Stimulated activated CD4-positive, alpha-beta T cell treated with anti-CD3 and anti-CD28 coated beads, Interleukin-12 subunit alpha, Interleukin-12 subunit beta, amount 100 ng/mL, for 24 hours (primary cell): ENCODE measurements at places on chromosomes 3 and 15.

- DNase-seq = no peak
Observed at GRCh38 chr15:65512189-65512588, 5.3 kb downstream of the DPP8 start.

DNA sequence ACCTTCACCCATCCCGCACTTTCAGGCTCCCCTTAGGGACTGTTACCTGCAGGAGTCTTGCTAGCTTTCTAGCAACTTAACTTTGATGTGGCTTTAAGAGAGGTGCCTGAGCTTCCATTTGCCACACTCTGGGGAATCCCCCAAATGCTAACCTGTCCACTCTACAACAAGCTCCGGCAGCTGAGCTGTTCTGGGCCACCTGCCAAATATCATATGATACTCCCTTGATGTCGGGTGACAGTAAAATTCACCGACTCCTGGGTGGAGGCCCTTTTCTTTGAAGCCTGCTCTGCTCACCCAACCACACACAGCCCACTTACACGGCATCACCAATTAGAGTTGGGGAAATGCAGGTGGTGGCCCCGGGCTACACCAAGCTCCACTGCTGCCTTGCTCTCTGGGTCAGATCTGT is 38.0 kb upstream of the XCR1 start:
- peak; percentile 71 for DNase-seq

DNA sequence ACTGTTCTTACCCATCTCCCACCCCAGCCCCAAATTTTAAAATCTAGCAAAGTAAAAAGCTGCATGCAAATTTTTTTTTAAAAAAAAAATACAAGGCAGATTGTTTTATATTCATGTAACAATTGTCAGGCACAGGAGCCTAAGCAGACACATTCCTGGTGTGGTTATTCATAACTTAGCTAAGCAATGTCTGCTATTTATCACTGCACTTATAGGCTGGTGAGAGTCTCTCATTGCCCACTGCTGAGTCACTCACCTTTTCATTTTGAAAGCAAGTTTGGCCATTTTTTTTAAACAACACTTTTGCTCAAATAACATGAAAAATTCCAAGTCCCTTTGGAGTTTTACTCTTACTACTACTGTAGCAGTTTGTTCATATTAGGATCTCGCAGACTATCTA is 413.9 kb downstream of the RBMS3 start:
- no peak for DNase-seq

DNA sequence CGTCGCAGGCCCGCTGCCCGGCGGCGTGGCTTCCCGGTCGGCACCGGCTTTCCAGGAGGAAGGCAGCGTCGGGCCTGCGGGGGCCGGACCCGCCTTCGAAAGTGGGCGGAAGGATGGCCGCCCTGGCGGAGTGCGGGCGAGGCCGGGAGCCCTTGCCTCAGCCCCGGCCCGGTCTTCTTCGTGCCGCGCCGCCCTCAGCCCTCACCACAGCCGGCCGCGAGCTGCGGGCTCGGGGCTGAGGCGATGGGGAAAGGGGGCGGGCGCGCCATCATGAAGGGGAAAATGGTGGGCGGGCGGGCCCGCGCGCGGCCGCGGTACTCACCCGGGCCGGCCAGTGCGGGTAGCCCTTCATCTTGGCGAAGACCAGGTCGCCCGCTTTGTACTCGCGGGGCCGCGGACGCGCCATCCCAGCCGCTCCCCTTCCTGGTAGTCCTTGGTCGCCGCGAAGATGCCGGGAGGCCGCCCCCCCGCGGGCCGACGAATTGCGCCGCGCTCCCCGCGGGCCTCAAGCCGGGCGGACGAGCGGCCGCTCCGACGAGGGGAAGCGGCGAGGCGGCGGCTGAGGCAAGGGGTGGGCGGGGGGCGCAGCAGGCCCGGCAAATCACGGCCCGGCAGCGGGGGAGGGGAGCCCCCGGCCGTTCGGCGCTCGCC is 489 bp downstream of the HDGFL3 start:
- no peak for DNase-seq

- no peak for DNase-seq
Observed at GRCh38 chr3:39378088-39378487, 5.1 kb upstream of the SLC25A38 start.

DNA sequence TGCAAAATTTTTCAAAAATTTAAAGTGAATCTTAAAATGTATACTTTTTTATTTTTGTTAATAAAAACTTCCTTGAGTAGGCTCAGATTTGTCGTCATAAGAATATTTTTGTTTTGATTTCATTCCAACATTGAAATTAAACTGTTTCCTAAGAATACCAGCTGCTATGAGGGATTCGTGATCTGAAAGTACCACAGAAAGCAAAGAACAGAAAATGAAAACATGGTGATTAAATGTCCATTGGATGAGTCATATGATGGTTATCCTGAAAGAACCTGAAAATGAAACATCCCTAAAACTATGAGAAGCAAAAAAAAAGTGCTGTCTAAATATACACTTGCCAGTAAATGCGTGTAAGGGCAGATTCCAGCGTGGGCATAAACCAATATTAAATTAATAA is 143.8 kb downstream of the GMNC start:
- no peak for DNase-seq

- no peak for DNase-seq
Observed at GRCh38 chr3:133303430-133303829, 96.4 kb upstream of the BFSP2 start.

DNA sequence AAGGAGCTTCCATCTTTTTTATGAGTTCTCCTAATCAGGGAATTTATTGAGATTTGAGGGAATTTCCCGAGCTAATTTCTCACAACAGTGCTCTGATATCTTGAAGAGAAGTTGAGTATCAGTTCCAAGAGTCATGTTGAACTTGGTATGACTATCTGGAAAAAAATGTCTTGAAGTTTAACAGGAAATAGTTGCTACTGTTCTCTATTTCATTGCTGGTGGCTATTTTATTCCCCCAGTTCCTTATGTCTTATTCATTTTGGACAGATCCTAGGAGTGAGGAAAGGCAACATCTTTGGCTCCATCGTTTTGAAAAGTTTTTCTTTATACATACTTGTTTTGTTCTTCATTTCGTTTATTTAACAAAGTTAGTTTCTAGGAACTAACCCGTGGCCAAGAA is 307.8 kb upstream of the AGTR1 start:
- no peak for DNase-seq

DNA sequence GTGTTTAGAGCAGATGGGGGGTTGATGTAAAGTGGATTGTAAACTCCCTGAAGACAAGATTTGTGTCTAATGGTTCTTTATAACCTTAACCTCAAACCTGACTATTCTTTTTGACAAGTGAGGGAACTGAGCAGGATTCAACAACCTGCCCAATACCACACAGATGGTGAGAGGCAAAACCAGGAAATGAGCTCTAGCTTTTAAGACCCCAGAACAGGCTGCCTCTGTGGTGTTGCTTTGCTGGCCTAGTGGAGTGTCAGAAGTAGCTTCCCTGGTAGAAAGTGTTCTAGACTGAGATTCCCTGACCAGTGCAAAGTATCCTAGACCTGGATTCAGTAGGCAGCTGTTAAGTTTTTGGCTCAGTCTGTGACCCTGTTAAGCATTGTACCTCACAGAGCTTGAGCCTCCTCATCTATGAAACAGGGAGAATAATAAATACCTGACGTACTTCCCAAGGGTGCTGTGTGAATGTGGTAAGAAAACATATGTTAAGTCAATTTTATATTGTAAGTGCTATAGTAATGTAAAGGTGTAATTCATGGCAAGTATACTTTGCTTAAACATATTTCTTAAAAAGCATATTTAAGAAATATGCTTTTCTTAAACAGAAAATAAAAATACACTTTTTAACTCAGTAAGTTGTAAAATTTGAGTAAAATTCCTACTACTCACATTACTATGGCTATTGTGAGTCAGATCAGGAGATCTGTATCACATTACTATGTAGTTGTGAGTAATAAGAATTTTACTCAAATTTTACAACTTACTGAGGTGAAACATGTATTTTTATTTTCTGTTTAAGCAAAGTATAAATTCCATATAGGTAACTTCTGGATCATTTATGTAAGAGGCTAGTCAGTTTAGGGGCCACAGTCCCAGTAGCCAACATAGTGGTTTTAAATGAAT is 8.8 kb downstream of the GPR87 start:
- no peak for DNase-seq

DNA sequence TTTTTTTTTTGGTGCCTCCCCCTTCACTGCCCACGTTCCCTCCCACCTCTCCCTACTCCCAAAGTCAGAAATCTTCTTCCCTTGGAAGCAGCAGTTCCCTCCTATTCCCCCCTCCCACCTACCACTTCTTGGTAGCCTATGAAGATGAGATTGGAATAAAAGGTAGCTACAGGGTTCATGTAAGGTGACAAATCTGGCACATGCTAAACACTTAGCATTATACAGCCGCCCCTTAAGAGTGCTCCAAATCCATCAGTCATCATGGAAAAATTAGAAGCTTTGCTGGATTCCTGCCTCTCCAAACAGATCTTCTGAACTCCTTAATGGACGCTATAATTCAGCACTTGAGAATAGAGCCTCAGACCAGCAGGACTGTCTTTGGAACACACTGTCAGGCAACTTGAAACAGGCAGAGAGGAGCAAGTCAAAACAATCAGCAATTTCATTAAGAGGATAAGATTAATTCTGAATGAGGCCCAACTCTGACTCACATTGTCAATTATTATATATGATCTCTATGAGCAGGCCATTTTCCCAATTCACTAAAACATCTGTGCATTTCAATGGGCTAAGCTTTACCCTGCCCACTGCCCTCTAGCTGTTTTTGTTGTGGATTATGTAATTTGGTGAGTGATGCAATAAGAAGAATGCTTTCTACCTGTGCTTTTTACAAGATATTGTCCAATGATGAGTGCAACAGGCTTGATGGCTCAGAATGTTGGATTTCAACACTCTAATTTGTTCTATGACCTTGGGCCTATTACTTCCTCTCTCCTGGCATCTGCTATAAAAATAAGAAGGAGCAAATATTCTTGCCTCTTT is 34.6 kb upstream of the SPRED1 start:
- no peak for DNase-seq

- no peak for DNase-seq
Observed at GRCh38 chr3:85475346-85475745, 516.6 kb downstream of the CADM2 start.

DNA sequence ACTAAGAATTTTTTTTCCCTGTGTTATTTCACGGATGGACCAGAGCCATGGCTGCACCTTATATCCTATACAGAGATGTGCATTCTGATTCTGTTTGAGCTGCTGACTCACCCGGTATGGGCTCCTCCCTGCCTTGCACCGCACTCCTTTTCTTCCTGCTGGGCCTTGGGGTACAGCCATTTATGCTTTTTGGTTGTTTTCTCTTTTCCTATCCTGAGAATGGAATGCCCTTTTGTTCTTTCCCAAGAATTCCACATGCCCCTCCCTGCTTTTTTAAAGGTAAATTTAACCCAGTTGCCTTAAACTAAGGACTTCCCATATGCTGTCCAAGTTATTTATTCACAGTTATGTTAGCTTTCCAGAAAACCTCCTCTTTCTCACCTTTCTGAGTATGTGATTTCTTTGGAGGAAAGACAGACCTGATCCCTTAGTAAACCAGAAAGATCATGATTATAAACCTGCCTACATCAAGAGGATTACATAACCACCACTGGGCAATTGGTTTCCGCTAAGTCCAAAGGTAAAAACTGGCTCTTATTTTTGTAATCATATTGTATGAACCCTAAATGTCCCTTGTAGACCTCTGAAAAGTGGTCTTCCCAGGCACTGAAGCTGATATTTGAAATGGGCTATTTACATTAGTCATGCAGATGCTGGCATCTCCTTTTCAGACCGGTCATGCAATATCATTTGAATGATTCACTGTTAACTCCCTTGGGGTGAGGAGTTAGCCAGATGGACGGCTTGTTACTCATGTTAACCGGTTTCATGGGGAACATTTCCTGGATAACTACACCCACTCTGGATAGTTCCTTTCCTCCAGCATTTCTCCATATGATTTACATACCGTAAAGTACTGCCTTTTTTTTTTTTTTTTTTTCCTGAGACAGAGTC is 45.5 kb downstream of the TMOD3 start:
- DNase-seq = no peak

DNA sequence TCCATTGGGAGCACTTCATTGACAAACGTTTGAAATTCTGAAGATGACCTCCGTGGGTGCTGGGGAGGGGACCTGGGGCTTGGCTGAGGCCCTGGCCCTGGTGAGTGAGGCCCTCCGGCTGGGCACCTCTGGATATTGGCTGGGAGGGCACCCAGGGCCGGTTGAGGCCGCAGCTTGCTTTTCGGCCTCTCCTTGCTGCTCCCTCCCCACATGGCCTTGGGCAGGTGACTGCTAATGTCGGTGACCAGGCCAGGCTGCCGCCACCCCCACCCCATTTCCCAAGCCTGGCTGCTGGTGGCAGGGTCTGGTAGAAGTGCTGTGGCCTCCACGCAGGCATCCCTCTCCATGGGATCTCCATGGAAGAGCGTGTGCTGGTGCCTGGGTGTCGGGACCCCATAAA is 39.5 kb downstream of the TM2D3 start:
- DNase-seq = no peak

DNA sequence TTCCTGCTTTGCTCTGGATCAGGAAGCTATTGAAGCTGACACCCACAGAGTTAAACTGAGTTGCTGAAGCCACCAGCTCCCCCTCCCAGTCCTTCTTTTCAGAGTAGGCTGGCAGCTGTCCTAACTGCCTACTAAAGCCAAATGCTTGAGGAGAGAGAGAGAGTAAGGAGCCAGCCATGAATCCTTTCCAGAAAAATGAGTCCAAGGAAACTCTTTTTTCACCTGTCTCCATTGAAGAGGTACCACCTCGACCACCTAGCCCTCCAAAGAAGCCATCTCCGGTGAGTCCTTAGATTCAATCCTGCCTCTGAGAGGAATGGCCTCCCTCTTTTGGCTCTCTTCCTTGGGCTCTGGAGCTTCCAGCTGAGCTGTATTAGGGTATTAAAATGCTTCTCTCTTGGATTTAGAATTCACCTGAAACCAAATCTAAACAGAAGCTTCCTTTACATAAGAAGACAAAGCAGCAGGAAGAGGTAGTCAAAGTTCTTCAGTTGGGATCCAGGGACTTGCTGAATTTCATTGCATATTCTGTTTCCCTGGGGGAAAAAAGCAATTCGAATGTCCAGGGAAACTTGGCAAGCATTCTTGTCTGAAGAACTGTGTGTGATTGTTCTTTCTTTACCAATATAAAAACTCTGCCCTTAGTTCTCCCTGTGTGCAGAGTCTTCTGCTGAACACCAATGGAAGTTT is at the start of gene SLC15A2:
TSS of gene SLC15A2 (plus strand) at position 101 of the 690 bp plus-strand sequence. CDS start at position 177, 76 bp downstream.
- no peak for DNase-seq

DNA sequence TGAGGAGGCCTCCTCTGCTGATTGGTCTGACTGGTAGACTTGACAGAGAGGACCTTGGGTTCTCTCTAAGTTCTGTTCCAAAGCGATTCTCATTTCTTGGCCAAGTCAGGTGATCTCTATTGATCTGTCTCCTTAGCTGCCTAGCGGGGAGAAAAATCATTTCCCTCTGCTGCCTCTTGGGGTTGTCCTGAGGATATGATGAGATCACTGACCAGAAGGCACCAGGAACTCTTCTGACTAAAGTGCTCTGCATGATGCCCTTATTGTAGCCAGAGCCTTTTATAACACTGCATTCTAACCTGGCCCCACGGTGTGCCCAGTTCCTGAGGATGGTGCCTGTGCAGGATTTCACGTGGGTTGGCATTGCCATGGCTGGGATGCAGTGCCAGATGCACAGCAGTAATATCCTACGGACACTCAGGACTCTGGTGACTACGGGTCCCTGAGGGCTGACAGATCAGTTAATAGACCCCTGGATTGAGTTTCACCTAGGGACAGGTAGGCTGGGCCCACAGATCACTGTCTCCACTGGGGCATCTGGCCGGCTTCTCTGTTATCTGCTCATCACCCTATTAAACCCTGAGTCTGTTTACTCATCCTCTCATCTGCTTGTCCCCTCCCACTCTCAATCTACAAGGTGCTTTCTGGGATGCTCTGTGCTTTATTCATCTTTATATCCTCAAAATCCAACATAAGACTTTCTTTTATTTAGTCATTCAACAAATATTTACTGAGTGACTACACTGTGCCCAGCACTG is 3.9 kb upstream of the HEG1 start:
- no peak for DNase-seq

- DNase-seq = no peak
Observed at GRCh38 chr3:170475092-170475685, 56.5 kb downstream of the CLDN11 start.
